ENCODE measurements at places on chromosomes 13 and 19.

GRCh38 chr13:111278743-111279652 is 41.4 kb upstream of the TEX29 start:
- DNase-seq, result peak; percentile 57

GRCh38 chr13:25218019-25218418 is 45.9 kb upstream of the AMER2 start:
- DNase-seq, result no peak

- DNase-seq, result peak; percentile 86
Measured at GRCh38 chr13:102591988-102592781, 4.6 kb upstream of the TPP2 start.

DNA sequence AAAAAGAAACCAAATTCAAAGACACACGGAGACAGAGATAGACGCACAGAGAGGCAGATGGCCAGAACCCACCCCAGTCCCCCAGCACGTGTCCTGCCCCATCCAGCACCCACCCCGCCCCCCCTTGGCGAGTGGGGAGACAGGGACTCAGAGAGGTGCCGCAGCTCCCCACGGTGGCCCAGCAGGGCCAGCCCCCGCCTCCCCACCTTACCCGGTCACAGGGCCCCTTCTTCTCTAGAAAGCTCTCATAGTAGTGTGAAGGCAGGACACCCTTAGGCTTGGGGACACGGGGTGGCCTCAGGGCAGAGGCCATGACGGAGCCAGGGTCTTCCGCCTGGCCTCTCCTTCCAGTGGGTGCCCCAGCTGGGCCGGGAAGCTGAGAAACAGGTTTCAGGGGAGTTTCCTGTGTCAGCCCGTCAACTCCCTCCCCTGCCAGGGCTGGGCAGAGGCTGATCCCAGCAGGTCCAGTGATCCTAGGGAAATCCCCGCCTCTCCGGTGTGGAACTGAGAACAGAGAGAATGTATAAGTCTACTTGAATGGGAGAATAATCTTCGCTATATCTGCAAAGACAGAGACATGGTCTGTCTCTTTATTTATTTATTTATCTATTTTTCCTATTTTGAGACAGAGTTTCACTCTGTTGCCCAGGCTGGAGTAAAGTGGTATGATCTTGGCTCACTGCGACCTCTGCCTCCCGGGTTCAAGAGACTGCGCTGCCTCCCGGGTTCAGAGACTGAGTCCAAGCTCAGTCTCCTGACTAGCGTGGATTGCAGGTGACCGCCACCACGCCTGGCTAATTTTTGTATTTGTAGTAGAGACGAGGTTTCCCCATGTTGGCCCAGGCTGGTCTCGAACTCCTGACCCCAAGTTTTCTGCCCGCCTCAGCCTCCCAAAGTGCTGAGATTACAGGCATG is at the start of gene STAP2:
Gene STAP2, minus strand, starts transcription at position 387 of the 915 bp plus-strand sequence. Its CDS starts 74 bp downstream, at position 313.
- no peak for DNase-seq

DNA sequence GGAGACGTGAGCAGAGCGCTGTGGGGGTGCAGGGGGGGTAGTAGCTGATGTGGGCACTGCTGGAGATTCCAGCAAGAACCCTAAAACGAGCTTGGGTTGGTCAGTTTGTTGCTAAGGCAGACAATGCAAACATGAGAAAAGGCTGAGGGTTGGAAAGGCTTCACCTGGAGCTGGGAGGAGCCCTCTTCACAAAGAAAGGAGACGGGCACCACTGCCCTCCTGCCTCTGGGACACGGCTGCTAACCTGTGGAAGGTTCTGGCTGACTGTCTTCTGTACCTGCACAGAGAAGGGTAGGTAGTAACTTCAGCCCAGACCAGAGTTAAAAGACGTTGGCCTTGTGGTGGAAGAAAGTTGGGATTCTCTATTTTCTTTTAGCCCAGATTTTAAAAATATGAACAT is 108.7 kb downstream of the SUCLA2 start:
- no peak for DNase-seq

GRCh38 chr19:50192463-50193211 is 10.8 kb upstream of the MYH14 start:
- DNase-seq, result no peak

DNA sequence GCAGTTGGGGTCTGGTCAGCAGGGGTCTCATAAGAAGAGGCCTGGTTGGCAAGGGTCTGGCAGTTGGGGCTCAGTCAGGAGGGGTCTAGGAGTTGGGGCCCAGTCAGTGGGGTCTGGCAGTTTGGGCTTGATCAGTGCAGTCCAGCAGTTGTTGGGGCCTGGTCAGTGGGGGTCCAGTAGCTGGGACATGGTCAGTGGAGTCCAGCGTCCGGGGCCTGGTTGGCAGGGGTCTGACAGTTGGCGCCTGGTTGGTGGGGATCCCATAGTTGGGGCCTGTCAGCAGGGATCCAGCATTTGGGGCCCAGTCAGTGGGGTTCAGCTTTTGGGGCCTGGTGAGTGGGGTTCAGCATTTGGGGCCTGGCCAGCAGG is 60.5 kb upstream of the TPM4 start:
- DNase-seq, result no peak

GRCh38 chr13:100382785-100383184 is 205.8 kb downstream of the GGACT start:
- DNase-seq, result no peak

DNA sequence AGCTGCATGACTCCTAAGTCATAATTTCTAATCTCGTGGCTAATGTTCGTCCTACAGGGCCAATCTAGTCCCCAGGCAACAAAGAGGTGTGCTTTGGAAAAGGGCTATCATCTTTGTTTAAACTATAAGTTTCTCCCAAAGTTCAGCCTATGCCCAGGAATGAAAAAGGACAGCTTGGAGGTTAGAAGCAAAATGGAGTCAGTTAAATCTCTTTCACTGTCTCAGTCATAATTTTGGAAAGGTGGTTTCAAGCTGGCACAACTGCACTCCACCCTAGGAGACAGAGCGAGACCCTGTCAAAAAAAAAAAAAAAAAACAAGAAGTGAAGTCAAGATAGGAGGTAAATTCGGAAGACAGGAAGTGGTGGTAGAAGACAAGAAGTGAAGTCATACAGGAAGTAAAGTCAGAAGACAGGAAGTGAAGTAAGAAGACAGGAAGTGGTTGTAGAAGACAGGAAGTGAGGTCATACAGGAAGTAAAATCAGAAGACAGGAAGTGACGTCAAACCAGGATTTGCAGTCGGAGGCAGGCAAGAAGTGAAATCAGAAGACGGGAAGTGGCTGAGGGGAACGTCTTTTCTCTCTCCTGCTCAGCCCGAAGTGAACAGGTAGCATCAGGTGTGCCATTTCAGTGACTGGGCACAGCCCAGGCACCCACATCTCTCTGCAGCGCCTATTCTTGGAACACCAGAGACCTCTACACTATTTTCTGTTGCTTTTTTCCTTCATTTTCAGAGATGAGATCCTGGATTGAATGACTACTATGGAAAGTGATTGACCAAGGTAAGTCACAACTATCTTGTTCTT is 32.2 kb downstream of the GP6 start:
- peak; percentile 27 for DNase-seq

DNA sequence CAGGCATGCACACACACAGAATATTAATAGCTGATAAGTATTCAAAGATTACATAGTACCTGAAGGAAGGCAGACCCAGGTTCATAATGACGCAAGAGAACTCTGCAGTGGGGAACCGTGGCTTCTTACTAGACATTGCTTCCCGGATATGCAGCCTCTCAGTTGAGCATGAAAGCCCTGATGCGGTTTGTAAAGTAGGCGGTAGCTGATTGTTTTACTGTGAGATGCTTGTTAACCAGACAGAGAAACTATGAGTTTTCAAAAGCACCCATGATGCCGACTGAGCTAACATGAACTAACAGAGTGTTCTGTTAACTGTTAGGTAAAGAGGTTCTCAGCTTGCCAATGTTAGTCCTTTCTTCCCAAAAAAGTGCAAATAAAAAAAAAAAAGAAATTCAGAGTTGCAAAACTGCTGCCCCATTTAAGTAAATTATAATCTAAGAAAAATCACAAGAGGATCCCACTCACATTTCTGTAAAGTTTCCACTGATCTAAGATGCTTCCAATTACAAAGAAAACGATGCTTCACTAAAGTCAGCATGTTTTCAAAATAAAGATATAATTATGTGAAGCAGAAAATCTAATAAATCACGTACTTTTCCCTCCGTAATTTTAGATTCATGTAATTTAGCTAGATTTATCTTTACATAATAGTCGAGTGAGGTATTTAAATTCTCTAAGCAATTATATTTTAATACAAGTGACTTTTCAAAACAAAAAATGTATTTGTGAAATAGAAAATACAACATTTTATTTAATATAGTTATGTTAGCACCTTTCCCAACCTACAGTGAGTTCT is 2.2 kb downstream of the FLT1 start:
- DNase-seq, result no peak

DNA sequence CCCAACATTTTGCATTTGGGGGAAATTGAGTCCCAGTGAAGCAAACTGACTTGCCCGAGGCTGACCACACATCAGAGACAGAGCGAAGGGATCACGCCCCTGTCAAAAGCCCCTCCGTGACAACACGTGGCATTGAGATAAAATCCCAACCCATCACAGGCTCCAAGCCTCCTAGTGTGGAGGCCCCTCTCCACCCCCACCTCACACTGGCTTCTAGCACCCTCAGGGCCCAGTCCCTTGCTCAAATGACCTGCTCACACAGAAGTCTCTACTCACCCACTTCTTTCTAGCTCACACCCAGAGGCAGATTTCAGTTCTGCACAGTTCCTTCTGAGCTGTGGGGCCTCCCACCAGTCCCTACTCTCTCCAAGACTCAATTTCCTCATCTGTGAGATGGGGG is 10.3 kb downstream of the HPN start:
- DNase-seq, result no peak

GRCh38 chr19:9885077-9885552 is 50.0 kb downstream of the PIN1 start:
- peak; percentile 92 for DNase-seq

- DNase-seq, result no peak
Measured at GRCh38 chr13:101695870-101696516, 243.5 kb downstream of the ITGBL1 start.

DNA sequence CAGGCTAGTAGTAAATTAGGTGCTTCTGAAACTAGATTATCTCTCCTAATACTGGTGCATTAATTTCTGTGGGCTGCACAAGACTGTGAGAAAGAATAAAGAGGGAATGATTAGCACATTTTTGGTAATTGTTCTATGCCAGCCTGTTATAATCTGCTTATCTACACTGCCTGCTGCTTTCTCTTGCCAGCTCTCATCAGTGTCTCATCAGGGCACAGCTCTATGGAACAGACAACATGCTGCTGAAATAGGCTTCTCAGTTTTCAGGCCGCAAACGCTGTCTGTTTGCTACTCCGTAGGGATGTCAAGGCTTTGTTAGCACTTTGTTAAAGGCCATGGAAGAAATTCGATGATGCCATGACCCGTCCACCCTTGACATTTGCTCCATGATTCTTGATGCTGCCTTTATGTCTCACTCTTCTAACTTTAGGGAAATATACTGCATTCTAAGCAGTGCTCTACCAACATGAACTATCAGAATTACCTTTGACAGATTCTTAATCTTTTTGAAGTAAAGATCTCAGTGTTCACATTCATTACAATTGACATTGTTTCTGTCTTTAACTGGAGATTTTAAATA is 84.0 kb upstream of the PRR20A start:
- DNase-seq, result no peak

- peak; percentile 83 for DNase-seq
Measured at GRCh38 chr19:1266129-1266915, 2.8 kb upstream of the CIRBP start.

- DNase-seq, result no peak
Measured at GRCh38 chr13:101828119-101828518, 375.6 kb downstream of the ITGBL1 start.

DNA sequence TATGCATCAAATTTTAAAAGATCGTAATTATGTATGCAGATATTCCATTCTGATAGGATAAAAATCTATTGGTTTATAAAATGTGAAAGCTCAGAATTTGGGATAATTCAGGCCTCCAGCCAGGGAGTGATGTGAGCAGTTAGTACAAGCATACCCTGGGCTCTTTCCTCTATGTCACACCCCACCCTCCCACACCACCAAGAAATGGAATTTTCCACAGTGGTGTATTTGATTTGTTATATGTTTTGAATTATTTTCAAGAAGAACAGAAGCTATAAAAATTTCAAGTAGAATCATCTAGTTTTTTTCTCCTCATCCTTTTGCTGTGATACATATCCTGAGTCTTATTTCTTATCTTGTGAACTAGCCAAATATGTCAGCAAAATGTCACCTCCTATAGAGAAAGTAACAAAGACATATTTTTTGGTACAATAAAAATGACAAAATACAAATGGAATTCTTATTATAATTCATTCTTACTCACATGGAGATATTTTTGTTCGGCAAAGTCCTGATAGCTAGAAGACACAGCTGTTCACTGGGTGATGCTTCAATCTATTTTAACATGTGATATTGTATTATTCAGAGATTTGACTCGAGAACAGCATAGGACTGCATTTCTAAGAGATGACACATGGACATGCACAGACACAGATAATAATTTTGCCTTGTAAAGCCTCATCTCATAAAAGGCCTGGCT is 61.2 kb upstream of the FRY start:
- DNase-seq, result no peak

- no peak for DNase-seq
Measured at GRCh38 chr19:30745476-30745985, 373.3 kb downstream of the ZNF536 start.

DNA sequence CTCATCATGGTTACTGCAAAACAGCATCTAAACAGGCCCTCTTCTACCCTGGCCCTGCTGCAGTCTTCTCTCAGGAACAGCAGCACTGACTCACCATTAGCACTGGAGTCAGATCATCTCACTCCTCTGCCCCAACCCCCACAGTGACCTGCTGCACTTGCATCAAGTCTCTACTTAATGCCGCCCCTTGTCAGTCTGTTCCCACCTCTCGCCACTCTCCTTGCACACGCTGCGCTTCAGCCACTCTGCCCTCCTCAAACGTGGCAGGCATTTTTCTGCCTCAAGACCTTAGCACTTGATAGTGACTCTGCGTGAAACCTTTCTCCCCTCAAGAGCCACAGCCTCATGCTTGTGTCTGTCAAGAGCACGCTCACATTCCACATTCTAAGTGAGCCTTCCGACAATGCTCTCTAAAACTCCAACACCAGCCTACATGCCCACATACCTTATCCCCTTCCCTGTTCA is 22.1 kb downstream of the MIPEP start:
- no peak for DNase-seq

DNA sequence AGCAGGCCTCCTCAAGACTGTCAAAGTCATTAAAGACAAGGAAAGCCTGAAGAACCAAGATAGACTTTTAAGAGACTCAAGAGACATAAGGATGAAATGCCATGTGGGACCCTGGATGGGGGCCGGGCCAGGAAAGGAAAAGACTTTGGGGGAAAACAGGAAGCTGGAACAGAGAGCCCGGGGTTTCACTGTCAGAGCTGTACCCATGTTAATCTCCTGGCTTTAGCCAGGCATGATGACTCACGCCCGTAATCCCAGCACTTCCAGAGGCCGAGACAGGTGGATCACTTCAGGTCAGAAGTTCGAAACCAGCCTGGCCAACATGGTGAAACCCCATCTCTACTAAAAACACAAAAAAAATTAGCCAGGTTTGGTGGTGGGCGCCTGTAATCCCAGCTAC is 5.6 kb upstream of the KLF16 start:
- no peak for DNase-seq

DNA sequence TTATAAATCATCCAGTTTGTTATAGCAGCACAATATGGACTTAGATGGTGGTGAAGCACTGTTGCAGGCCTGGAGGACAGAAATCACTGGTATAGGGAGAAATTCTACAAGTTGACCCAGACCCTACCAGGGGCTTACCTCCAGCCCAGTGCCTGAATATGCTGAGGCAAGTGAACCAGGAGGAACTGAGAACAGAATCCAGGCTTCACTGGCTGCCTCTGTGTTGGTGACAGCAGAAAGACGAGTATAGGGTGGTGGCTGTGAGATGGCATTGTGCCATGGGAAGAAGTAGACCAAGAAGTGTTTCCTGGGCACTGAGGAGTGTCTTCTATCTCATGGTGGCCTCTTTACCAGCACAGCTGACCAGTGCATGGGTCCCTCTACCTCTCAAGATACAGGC is 15.9 kb upstream of the EID2 start:
- DNase-seq, result no peak

Data from right hindlimb (tissue), 1 donor.